Foreskin fibroblast (primary cell): ENCODE measurements at places on chromosomes 3 and 15.

GRCh38 chr3:31369637-31370379 lies 162.9 kb upstream of the STT3B start:
- peak; percentile 22 for DNase-seq

DNA sequence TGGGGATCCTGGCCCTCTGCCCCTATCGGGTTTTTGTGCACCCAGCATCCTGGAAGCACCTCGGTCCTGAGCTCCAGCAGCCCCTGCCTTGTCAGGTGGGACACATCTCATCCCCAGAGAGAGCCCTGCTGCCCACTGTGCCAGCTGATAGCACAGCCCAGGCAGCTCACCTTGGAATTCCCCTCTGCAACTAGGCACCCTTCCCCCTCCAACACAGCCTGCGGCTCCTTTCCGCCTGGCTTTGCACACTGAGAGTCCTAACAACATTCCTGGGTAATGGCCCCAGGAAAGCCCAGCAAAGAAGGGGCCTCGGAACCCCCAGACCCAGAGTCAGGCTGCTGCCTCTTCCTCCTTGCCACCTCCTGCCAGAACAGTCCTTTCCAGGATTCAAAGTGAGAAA lies 5.9 kb downstream of the HCN4 start:
- no peak for DNase-seq

- no peak for DNase-seq
Observed at GRCh38 chr15:66462627-66463026, 34.9 kb downstream of the SNAPC5 start.

- no peak for DNase-seq
Observed at GRCh38 chr15:31161951-31162350, 60.4 kb upstream of the TRPM1 start.

DNA sequence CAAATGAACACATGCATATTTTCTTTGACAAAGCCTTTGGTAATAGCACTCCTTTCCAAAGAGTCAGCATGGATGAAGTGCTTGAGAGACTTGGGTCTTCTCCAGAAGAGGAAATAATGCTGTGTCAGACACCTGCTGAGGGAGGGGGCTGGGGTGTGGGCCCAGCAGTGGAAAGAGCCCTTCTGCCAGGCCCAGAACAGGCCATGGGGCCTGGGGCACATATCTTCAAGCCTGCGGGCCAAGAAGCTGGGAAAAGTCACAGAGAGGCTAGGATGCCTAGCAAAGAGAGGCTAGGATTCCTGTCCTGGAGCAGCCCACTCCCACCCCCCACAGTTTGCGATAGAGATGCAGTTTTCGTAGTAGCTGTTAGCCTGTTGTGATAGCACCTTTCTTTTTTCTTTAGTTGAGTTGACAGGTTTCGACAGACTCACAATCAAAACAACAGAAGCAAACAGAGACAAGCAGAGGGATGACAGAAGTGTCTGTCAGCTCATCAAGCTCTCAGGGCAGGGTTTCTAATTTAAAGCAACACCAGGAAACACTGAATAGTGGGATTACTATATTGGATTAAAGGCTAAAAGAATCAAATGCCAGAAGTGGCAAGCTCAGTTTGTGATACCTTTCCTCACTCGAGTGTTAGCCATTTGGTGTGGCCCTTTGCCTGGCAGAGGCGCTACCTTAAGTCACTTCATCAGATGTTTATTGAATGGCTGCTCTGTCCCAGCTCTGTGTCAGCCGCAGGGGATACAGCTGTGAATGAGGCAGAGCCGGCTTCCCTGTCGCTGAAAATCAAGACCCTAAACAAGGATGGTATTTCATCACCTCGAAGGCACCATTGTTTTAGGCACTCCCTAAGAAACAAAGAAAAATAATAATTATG lies 19.0 kb downstream of the CMTM7 start:
- DNase-seq: no peak

- no peak for DNase-seq
Observed at GRCh38 chr3:140828585-140828984, 113.1 kb upstream of the SLC25A36 start.

GRCh38 chr3:186519021-186519658 lies 25.0 kb downstream of the CRYGS start:
- no peak for DNase-seq

DNA sequence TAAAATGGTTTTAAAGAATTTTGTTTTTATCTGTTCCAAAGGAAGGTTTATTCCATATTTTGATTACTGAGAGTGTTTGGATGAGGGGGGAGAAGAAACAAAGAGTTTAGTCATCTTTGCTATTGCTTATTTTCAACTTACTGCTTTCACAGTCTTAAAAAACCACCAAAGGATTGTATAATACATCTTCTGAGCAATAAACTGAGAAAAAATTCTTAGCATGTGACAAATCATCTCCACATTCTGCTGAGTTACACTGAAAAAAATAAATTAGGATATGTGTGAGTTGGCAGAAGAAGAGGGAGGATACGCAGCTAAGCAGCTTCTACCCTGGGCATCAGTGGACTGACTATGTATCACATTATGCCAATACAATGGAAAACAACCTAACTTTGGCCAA lies 23.2 kb upstream of the ACTC1 start:
- peak; percentile 23 for DNase-seq

GRCh38 chr15:76336254-76337058 lies at the start of gene ISL2:
Gene ISL2, plus strand, starts transcription at chr15:76336773. Its CDS starts 111 bp downstream, at chr15:76336884.
- peak; percentile 100 for DNase-seq

- DNase-seq: no peak
Observed at GRCh38 chr3:120326784-120327183, 22.4 kb downstream of the LRRC58 start.

GRCh38 chr3:73461547-73461946 lies 163.2 kb downstream of the PDZRN3 start:
- peak; percentile 71 for DNase-seq

- peak; percentile 89 for DNase-seq
Observed at GRCh38 chr15:89143503-89144162, 55.4 kb downstream of the ABHD2 start.

GRCh38 chr15:66302489-66303278 lies 9.3 kb downstream of the DIS3L start:
- DNase-seq: no peak

- no peak for DNase-seq
Observed at GRCh38 chr15:34334672-34335071, 2.9 kb downstream of the SLC12A6 start.

DNA sequence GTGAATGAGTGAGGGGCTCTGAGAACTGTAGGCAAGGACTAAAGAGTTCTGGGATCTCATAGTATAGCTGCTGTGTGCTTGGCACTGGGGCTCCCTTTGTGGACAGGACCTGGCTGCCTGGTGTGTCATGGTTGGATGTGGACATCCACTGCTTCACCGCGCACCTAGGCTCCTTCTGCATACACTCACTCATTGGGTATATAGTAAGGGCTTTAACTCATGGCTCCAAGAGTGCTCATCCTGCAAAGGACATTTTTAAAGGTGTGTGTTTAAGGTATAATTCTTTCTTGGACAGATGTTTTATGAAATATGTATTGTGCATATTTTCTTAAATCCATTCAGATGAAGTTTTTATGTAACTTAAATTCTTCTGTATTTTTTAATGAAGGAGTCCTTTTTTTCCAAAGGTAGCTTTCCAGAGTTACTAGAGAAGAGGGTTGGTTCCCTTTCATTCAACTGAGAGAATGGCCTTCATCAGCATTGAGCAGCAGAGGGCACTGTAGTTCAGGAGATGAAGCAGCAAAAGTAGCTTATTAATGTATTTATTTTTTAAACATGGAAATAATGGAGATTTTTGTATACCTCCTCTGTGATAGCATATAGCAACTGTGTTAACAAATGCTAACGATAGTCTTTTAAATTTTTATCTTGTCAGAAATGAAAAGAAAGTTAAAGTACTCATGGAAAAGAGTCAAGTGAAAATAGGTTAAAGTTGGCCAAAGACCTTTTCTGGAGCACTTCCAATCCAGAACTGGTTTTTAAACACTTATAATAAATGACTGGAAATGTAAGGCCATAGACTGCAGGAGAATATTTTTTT lies 25.2 kb downstream of the OXNAD1 start:
- peak; percentile 81 for DNase-seq

DNA sequence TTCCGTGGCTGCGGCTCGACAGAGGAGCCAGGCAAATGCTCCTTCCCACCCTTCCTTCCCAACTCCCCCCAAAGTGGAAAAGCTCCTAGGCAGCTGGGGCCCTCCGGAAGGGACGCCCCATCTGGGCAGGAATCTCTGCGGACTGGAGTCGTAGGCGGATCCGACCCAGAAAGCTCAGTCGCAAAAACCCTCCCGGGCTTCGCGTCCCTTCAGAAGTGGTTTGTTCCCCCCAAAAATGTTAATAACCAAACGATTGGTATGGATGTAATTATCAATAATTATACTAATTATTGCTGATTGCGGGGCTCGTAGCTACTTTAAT lies 3.8 kb downstream of the RNU6-1 start:
- peak; percentile 42 for DNase-seq

DNA sequence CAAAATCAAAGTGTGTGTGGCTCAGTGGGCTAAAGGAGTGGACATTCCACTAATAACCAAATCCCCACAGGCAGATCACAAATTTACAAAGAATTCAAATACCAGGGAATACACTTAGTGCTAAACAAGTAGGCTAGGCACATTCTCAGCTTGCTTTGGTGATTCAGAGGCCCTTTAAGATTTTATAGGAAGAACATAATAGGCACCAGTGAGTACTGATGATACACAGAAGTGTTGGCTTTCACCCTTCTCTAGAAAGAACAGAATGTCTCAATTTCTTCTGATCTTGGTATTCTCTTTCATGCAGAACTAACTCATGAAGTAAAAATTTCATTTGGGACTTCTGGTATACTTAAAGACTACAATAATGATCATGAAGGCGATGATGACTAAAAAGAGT lies 55.0 kb downstream of the POLR2M start:
- no peak for DNase-seq

DNA sequence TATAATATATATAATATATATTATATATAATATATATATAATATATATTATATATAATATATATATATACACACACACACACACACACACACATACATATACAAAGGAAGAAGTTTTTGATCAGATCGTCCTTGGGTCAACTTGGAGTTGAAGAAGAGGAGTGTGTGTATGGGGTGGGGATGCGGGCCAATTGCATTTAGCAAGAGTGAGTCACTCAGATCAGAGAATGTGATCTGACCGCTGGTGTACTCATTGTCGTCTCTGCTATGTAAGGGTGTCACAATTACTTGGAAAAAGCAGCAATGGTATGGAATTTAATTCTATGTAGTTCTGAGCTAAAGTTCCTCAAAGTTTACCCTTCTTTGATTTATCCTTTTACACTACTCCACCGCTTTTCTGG lies 4.6 kb upstream of the VGLL3 start:
- DNase-seq: peak; percentile 83

GRCh38 chr3:196645897-196646665 lies 6.6 kb downstream of the NRROS start:
- no peak for DNase-seq

GRCh38 chr3:190269101-190269500 lies 53.1 kb downstream of the CLDN1 start:
- DNase-seq: no peak

- peak; percentile 21 for DNase-seq
Observed at GRCh38 chr15:82851981-82852511, 42.6 kb downstream of the WHAMM start.

DNA sequence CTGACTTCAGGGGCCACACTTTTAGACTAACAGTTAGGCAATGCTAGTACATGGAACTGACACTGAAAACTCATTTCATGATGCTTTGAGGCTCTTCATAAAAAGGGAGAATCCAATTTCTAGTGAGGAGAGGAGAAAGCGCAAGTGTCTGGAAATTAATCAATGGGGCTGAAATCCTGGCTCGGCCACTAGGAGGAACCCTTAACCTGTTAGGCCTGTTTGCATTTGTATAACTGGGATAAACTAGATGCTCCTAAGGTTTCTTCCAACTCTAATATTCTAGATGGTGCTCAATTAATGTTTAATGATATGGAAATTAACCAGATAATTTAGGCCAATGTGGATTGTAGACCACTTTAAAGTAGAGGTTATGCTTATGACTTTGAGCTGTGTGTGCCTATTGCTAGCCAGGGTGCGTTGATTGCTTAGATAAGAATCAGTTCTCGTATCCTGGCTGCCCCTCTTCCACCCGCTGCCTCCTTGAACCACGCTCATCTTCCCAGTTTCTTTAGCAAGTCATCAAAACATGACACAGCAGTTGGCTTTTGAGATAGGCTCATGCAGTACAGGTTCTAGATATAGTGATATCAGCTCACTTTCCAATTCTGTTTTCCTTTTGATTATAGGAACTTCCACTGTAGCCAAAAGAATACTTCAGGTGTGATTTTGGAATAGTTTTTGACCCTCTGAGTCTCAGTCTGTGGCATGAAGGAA lies 16.8 kb upstream of the CRBN start:
- DNase-seq: peak; percentile 12

- no peak for DNase-seq
Observed at GRCh38 chr15:57109005-57109404, 190.6 kb downstream of the TCF12 start.

- DNase-seq: peak; percentile 48
Observed at GRCh38 chr3:115713284-115713683, 90.0 kb downstream of the GAP43 start.

- no peak for DNase-seq
Observed at GRCh38 chr3:48935530-48935929, 16.9 kb downstream of the ARIH2 start.

- no peak for DNase-seq
Observed at GRCh38 chr15:40111888-40112287, 3.2 kb upstream of the BMF start.

- peak; percentile 73 for DNase-seq
Observed at GRCh38 chr3:100533176-100533575, 40.8 kb downstream of the TMEM45A start.

- DNase-seq: no peak
Observed at GRCh38 chr15:71844916-71845315, 34.6 kb downstream of the NR2E3 start.

DNA sequence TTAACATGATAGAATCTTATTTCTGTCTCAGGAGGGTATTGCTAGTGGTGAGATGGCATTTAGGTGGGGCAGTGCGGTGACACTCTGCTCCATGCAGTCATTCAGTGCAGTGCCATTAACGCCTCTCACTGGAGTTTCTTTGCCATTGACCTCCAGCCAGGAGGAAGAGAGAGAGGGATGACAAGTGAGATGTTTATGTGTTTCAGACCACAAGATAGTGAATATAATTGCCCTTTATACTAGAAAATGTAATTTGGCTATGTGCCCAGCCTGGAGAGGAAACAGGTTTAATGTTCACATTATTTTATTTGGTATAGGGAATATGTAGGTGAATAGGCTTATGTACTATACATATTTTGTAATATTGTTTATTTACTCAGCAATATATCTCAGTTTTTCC lies 84.5 kb downstream of the ZIC1 start:
- DNase-seq: no peak

- DNase-seq: peak; percentile 34
Observed at GRCh38 chr3:4709341-4709740, 216.2 kb downstream of the ITPR1 start.
